ENCODE measurements at places on chromosomes 1 and 21.
A peak's percentile ranks its signal among the peaks of the same experiment; 100 is the strongest.

DNA sequence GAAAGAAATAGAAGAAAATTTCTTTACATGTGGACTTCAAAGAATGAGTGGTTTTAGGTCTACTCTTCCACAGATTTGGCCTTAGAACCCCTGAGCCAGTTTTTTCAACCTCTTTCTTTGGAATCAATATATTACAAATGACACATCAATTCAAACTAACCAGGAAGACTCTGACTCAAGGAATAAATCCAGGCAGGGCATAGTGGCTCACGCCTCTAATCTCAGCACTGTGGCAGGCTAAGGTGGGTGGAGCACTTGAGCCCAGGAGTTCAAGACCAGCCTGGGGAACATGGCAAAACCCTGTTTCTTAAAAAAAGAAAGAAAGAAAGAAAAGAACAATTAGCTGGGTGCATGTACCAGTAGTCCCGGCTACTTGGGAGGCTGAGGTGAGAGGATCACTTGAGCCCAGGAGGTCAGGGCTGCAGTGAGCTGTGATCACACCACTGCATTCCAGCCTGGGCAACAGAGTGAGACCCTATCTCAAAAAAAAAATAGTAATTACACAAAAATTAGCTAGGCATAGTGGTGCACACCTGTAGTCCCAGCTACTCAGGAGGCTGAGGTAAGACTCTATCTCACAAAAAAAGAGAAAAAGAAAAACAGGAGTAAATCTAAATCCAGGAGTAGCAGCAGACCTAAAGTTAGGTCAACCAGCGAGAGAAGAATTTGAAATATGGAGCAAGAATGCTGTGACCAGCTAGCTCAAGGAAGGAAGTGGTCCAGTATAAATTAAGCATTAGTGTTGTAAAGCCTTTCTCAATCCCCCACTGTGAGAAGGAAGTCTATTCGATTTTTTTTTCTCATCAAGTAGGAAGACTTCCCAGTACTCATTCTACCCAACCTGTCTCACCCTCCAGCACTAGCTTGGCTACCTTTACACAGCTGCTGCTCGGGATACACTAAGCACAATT is 1.9 kb downstream of the SORT1 start:
- peak; percentile 74 for DNase-seq

DNA sequence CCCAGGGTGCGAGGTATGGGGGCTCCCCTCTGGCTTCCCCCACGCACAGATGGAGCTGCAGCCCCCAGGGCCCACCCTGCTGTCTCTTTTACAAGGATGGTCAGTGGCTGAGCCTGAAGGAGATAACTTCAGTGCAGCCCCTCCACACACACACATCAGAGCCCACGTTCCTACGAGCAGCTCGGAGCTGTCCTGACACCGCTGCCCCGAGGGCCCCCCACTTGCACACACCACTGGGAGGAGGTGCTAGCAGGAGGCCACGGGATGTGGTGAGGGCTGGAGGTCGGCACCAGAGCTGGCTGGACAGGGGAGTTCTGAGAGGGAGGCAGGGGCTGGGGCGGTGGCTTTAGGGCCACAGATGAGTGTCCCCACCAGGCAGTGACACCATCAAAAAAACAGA is 53.9 kb downstream of the MORN1 start:
- DNase-seq, result no peak

- DNase-seq, result no peak
Observed at GRCh38 chr21:46472246-46472645, 13.6 kb downstream of the DIP2A start.

DNA sequence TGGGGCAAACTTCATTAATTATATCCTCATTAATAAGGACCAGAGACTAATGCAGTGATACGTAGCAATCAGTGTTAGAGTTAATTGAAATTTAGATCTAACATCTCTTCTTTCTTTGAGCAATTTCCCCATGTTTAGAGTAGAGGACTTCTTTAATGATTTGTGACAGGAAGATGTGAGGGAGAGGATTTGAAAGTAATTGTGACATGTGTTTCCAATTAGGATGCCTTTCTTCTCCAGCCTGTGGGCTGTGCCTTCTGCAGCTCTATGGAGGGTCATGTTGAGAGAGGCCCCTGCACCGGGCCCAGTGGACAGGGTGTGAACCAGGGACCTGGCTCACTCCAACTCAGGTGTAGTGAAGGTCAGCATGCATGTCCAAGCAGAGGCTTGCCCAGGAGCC is 103.0 kb downstream of the GREM2 start:
- DNase-seq, result no peak

DNA sequence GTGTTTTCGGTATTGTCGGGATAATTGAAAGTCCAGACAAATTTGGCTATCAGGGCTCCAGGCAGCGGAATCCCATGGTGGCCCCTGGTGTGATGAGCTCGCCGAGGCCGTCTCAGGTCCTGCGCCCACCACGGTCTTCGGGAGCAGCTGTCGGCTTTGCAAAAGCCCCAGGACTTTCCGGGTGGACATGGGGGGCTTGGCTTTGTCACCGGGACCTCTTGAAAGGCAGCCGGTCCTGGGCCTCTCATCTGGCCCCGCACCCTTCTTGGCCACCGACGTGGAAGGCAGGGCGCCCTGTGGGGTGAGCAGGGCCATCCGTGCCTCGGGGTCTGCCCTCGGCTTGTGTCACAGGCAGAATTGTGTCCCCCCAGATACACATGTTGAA is 87.1 kb upstream of the ACTRT2 start:
- DNase-seq, result no peak

DNA sequence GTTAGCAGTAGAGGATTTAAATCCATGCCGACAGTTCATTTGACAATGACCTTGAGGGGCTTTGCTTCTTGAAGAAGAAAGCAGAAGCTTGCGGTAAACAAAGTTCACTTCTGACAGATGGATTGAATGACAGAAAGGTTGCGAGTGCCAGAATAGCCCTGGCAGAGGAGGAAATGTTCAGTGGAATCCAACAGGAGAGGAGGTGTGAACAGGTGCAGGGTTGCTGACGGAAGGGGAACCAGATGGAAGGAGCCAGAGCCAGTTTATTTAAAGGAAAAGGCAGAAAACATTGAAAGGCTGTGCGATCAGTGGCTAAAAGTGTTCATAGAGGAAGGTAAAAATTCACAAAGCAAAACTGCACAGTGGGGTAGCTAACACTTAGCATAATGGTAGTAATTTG is 141.0 kb downstream of the SDCCAG8 start:
- DNase-seq, result no peak

DNA sequence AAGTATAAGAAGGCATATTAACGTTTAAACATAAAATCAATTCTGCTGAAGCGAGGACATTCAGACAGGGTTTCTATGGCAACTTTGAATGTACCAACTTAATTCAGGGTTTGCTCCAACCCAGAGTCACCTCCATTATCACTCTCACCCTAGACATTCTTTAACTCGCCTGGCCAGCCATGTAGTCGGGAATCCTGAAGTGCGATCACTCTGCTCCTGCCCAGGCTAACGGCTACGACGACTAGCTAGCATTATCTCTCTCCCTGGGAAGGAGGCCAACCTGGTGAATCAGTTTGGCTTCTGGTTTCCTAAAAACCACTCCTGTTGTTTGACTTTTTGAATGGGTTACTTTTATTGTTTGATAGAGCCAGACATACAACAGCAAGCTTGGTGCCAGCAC is 38.9 kb upstream of the ZBTB18 start:
- DNase-seq, result peak; percentile 85

- peak; percentile 72 for DNase-seq
Observed at GRCh38 chr1:184827600-184828368, 73.1 kb upstream of the EDEM3 start.

GRCh38 chr1:40798366-40799281 is 15.0 kb downstream of the KCNQ4 start:
- DNase-seq, result no peak

DNA sequence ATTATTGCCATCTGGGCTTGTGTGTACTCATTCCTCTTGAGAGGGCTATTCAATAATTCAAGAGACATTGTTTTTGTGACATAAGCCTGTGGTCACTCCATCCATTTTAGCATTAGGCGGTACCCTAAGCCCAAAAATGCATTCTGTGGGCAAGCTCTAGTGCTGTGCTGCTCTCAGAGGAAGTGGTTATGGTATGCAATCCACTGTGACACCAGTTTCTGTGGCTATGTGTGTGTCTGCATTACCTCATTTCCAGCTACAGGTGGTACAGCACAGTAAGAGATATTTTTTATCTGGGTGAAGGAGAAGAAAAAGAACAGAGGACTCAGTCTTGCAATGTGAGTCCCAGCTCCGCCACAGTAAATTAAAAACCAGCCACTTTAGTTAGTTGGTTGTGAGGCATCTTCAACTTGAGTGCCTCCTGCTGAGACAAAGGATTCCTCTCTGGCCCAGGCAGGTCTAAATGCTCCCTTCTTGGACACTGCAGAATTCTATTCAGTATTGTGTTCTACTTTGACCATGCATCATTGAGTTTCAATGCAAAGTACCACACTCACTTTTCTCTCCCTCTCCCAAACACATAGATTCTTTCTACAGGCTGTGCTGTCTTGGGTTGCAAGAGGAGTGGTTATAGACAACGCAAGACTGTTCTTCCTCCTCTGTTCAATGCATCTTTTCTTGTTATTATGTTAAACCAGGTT is 777.8 kb upstream of the BRINP3 start:
- no peak for DNase-seq

GRCh38 chr1:24866211-24867083 is 63.6 kb downstream of the RUNX3 start:
- DNase-seq, result no peak

DNA sequence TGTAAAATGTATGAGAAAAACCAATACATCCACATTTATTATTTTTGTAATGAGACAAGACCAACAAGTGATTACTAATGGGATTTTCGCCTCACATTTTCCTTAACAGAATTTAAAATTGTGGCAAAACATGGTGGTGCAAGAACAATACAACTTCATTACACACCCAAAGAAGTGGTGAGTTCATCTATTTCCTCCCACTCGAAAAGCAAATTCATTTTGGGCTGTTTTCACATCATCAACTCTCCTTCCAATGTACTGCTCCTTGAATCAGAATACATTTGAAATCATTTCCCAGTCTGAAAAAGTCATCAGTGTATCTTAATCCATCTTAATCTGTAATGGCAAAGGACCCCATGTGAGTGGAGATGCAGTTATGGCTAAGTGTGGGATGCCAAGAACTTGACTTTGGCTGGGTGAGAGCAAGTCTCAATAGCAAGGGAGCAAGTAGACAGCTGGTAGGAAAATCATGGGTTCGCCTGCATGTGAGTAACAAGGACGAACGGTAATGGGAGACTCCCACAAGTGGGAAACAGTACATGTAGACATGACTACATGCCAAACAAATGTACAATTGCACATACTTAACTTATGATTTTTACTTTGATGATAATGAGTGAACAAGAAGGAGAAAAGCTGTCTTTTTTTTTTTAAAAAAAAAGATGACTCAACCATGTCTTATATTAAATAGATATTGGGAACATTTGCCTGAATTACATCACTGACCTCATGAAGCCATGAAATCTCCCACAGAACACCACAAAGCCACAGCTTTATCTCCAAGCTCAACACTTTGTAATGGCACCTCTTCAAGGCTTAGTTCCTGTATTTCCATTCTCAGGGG is 46.0 kb downstream of the RUNX1 start:
- peak; percentile 78 for DNase-seq

GRCh38 chr1:211328866-211329475 is 2.3 kb downstream of the TRAF5 start:
- DNase-seq, result no peak

Data from astrocyte of the cerebellum (primary cell).